Right ventricle myocardium superior (tissue), 1 donor: ENCODE measurements at places on chromosomes 5 and 9. TPM values are rescaled to one million over a fixed set of nuclear protein-coding genes. Genes with fewer than 3 reads are reported as not detected.
A peak's percentile ranks its signal among the peaks of the same experiment; 100 is the strongest.

GRCh38 chr9:131734165-131734610 is 5.7 kb downstream of the RAPGEF1 start:
- DNase-seq, result peak; percentile 74

- no peak for DNase-seq
Observed at GRCh38 chr9:30815585-30815984, 1568.9 kb upstream of the ACO1 start.

- no peak for DNase-seq
Observed at GRCh38 chr5:114857941-114858551, 311.7 kb downstream of the TRIM36 start.

DNA sequence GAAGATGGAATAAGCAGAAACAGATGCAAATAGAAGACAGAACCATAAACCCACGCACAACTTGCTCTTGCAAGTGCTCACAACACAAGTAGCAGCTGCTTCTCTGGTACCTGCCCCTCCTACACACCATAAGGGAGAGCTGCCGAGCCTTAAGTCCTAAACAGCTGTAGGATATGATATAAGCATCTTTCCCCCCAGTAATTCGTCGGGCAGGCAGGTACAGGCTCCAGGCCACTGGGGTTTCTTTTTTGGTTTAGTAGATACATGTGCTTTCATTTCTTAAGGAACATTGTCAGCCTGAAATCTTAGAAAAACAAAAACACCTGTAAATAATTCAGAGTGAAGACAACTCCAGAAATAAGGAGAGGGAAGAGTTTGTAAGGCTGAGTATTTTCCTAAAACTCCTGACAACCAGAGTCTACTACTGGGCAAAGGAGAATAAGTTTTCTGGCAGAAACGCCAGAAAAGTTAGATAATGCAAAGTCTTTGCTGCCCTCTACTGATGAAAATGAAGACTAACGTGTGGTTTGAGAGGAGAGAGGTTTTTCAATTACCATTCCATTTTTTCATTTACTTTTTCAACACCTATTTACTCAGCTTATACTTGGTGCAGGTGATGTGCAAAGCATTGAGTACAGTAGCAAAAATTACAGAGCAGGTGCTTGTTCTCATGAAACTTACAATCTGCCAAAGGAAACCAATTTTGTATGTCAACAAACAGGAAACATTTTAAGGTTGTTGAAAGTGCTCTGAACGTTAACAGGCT is 20.1 kb upstream of the TCERG1 start:
- no peak for DNase-seq

GRCh38 chr5:43256261-43256966 is 56.8 kb downstream of the HMGCS1 start:
- DNase-seq, result no peak

DNA sequence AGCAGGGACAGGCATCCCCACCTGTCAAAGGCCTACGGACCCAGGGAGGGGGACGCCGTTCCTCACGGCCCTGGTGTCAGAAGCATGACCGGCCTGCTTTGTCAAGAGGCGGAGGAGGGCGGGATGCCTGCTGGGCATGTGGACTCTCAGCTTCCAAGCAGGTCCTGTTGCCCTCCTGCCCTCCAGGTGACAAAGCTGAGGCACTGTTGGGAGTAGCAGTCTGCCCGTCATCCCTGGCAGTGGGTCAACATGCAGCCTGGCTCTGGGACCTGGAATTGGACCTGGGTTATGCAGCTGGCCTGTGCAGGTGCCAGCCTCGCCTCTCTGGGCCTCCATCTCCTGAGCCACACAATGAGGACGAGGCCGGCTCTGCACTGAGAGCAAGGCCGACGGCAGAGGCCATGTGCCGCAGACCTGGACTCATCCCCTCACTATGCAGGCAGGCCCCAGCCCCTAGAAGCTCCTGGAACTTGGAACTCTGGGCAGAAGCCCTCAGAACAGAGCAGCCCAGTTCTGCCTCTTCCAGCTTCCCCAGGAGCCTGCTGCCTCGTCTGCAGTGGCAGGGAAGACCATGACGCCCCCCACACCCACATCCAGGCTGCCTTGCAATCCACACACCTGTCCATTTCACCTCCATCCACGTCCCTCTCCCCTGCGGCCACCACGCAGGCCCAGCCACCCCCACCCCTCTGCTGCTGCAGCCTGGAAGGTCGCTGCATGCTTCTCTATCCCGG is 20.8 kb upstream of the FCN1 start:
- no peak for DNase-seq

PTGDS gene
- 6,152 TPM for total RNA-seq

PALM2AKAP2 gene
- 87.5 TPM for total RNA-seq

PFN3 gene
- total RNA-seq, result not detected

PRRC2B gene
- total RNA-seq, result 124 TPM
